ENCODE measurements at places on chromosomes 2 and 18.

DNA sequence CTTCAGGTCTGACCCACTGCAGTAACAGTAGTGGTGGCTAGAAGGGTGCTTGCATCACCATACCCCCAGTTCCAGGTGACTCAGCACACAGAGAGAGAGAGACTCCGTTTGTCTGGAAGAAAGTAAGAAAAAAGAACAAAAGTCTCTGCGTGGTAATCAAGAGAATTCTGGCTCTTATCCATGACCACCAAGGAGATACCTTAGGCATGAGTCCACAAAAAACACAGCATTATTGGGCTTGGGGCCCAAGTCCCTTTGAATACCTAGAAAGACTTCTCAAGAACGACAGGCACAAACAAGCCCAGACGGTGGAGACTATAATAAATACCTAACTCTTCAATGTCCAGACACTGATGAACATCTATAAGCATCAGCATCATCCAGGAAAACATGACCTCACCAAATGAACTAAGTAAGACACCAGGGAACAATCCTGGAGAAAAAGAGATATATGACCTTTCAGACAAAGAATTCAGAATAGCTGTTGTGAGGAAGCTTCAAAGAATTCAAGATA, 21.7 kb upstream of the BAZ2B start:
- DNase-seq: no peak

- DNase-seq: peak; percentile 74
Observed at GRCh38 chr2:144524118-144525009, 4.4 kb upstream of the ZEB2 start.

- DNase-seq: no peak
Observed at GRCh38 chr2:225270861-225271260, 128.6 kb upstream of the NYAP2 start.

DNA sequence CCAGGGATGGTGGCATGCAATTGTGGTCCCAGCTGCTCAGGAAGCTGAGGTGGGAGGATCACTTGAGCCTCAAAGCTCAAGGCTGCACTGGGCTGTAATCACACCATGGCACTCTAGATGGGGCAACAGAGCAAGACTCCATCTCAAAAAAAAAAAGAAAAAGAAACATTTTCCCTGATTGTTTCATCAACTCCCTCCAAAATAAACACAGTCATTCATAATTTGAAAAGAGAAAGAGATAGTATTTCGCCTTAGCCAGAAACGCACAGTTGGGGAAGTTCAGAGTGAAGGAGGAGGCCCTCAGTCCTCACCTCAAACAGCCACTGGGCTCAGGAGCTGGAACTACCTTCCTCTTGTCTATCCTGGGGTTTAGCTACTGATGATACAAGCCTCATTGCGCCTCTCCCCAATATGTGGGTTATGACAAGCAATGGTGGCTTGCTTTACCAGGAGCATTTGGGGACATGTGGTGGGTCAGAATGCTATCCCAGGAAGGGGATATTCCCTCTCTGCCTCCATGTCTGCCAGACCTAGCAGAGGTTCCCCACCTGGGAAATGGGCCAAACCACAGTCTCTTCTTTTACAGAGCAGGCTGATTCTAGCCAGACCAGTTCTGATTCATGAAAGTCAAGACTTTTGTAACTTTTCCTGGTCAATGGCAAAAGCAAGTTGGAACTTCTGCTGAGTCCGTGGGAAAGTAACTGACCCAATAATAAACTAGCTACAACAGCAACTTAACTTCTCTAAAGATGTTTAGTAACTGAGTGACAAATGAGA, 22.2 kb upstream of the TMEM87B start:
- peak; percentile 54 for DNase-seq

DNA sequence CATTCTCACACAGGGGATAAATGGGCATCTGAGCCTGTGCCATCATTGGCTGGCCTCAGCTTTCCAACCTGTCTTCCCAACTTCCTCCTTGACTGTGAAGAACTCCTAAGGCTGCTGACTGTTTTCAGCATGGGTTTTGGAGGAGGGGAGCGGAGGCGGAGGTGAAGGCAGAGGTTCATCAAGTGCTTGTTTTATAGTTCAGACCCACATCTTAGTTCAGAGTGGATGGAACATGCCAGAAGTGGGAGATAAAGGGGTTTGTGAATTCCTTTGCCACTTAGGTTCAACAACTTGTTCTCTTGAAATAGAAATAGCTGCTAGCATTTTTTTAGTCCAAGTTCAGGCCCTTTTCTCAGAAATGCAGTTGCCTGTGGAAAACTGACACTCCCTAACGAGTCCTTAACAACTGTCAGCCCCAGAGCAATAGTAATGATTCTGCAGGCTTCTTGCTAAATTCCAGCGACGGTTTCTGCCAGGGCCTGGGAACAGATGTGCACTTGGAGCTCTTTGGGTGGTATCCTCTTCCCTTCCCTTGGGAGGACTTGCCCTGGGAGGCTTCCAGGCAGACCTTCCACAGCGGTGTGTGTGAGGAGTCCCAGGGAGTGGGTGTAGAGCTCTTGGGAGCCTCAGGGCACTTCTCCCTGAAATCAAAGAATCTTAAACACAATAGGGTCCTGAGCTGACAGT, 30.1 kb upstream of the ITGA6 start:
- DNase-seq: no peak

GRCh38 chr2:159206736-159207380, 79.6 kb downstream of the WDSUB1 start:
- DNase-seq: no peak

DNA sequence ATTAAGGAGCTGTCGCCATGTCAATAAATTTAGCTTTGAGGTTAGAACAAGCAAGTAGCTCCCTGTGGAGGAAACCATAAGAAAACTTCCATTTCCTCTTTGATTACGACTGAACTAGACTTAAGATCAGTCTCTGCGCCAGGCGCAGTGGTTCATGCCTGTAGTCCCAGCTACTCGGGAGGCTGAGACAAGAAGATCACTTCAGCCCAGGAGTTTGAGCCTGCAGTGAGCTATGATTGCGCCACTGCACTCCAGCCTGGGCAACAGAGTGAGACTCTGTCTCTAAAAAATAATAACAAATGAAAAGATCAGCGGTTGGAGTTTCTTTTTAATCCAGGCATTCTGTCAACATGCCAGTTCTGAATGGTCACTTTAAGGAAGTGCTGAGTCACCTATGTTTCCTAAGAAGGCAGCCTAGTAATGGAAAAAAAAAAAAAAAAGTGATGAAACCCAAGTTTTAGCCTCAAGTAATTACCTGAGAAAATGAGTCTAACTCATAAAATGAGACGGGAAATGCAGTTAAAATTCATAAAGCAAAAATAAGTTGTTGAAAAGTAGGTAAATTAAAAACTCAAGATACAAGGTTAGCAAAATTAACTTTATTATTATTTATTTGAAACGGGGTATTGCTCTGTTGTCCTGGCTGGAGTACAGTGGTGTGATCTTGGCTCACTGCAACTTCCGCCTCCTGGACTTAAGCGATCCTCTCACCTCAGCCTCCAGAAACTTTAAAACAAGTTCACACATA, 10.2 kb downstream of the C18orf32 start:
- DNase-seq: peak; percentile 50

- no peak for DNase-seq
Observed at GRCh38 chr2:47086054-47086471, 69.0 kb downstream of the STPG4 start.

- DNase-seq: no peak
Observed at GRCh38 chr2:64655873-64656272, 2.2 kb upstream of the SERTAD2 start.

DNA sequence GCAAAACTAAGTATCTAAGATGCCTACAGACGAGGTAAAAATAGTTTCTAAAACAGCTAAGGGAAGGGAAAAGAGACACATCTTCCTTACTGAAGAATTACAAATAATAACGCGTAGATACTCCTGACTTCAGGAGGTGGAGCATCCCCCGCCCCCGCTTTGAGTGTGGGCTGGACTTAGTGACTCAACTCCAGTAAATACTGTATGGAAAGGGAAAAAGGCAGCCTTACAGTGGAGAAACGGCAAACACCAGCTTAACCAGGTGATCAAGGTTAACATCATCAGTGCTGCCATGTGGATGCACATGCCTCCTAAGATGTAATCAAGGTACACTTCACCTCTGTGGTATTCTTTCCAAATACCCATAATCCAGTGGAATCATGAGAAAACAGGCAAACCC, 47.9 kb downstream of the HADHB start:
- DNase-seq: no peak

- DNase-seq: no peak
Observed at GRCh38 chr2:181054843-181055242, 74.4 kb downstream of the UBE2E3 start.

GRCh38 chr2:116088236-116088635, 1645.8 kb downstream of the DPP10 start:
- DNase-seq: no peak

GRCh38 chr2:234490271-234491091, 6.4 kb downstream of the ARL4C start:
- DNase-seq: no peak

DNA sequence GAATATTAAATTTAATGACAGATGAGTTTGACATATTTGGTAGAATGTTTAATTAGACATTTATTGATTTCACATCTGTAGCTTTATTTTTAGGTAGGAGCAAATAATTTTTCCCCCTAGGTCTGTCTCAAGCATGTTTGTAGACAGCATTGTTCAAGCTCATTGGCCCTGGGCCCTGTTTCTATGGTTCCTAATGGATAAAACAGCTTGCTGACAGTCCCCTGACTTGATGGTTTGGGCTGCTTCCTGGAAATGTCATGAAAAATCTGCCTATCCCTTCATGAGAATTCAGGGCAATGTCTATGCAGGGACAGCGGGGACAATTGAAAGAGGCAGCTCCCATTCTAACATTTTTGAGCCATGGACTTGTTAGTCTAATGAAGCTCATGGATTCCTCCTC, 14.6 kb upstream of the MEP1B start:
- no peak for DNase-seq

GRCh38 chr2:9006368-9006767, 2.9 kb upstream of the MBOAT2 start:
- no peak for DNase-seq

DNA sequence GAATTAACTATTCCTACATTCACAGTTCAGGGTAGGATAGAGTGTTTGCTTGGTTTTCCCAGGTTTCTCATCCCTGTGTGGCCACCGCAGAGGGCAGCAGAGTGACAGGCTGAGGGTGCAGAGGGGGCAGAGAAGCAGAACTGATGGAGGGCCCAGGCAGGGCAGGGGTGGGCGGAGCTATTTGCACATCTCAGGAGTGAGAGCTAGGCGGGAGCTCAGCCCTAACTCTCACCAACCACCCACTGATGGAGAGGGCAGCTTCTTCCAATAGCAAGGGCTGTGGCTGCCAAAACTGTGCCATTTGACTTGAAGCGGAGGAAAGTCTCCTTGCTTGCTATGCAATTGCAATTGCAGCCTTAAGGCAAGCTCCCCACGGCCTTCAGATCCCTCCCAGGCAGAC, 12.0 kb upstream of the DARS1 start:
- no peak for DNase-seq

- DNase-seq: peak; percentile 61
Observed at GRCh38 chr2:46269544-46270273, 27.5 kb upstream of the EPAS1 start.
